Fibroblast of skin of right biceps (primary cell): ENCODE measurements at places on chromosomes 16 and 17.

- DNase-seq: no peak
Measured at GRCh38 chr16:67174706-67175231, 4.4 kb downstream of the NOL3 start.

DNA sequence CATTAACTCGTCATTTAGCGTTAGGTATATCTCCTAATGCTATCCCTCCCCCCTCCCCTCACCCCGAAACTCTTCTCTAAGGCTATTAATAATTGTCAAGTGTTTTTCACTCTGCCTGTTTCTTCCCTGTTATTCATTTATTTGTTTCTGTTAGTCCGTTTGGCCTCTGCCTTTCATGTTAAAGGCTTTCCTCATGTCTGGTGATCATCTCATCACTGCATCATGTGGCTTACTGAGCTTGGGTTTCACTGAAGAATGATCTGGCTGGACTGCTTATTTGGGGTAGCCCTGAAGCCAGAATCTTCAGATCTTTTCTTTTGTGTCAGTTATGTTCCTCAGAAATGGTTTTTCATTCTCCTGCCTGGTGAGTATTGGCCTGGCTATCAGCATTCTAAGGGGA, 9.5 kb downstream of the UTP4 start:
- no peak for DNase-seq

DNA sequence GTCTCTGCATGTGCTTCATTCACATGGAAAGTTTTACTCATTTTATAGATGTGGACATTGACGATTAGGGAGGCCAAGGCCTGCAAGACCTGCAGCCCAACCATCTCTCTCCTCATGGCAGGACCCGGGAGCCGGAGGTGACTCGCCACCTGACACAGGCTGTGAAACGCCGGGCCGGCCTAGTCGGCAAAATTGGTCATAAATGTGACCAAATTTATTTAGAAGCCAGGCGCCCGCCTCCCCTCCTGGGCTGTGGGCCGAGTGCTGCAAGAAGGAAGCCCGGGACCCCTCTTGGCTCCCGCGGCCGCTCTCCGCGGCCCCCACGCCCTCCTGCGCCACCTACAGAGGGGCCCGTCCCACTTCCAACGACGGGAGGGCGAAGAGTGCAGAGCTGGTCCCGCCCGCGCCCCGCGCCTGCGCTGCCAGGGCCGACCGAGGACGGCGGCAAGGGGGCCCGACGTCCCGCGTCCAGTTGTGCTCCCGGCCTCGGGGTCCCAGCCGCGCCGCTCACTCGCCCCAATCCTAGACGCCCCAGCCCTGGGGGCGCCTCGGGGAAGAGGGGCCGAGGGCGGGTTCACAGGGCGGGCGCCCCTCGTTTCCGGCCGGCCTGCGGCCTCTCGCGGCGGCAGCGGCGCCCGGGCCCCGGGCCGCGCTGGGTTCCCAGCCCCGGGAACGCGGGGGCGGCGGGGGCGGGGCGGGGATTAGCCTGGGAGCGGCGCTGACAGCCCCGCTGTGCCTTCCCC, 47.5 kb downstream of the WNT3 start:
- peak; percentile 64 for DNase-seq

GRCh38 chr17:44007346-44008204, 3.2 kb downstream of the NAGS start:
- DNase-seq: no peak

DNA sequence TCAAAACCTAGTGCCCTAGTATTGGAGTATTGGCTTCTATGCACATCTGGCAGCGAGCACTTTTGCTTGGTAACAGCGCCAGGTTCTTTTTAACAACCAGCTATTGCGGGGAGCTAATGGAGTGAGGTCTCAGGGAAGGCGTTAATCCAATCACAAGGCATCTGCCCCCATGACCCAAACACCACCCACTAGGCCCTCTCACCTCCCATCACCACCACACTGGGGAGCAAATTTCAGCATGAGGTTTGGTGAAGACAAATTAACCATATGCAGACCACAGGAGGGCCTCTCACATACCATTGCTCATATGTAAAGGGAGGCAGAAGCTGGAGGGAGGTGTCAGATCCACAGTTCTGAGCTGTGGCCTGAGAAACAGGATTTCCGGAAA, 893 bp upstream of the ODF4 start:
- DNase-seq: peak; percentile 36

GRCh38 chr17:62194401-62194800, 129.3 kb upstream of the MED13 start:
- no peak for DNase-seq

- peak; percentile 59 for DNase-seq
Measured at GRCh38 chr16:27273670-27274423, 5.3 kb upstream of the NSMCE1 start.
